Caki2 (cell line): ENCODE measurements at places on chromosomes 2 and 18. TPM values are rescaled to one million over a fixed set of nuclear protein-coding genes. Genes with fewer than 3 reads are reported as not detected.

- DNase-seq = no peak
Measured at GRCh38 chr2:39665811-39666490, at the start of gene TMEM178A. TMEM178A (plus strand) TSS chr2:39665917; CDS start chr2:39665975, 58 bp downstream.

DNA sequence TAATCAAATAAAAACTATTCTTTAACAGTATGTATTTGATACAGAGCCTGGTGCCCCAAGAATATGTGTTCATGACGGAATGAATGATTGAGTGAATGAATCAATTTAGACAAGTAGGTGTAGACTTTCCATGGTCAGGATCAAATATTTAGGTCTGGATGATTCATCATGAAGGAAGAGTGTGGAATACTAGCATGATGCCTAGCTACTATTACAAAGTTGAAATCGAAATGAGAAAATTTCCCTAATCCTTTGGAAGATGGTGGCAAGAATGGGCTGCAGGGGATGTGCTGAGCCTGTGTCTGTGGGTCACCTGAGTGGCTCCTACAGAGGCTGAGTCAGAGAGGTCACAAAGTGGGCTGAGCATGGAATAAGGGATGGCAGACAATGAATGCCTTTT, 3.1 kb upstream of the MALT1 start:
- peak; percentile 14 for DNase-seq

- no peak for DNase-seq
Measured at GRCh38 chr2:233446606-233447305, 92.5 kb downstream of the DGKD start.

GRCh38 chr2:136055929-136056688, 61.8 kb downstream of the CXCR4 start:
- DNase-seq = no peak

- no peak for DNase-seq
Measured at GRCh38 chr18:26088487-26088886, 1.9 kb downstream of the SS18 start.

- DNase-seq = no peak
Measured at GRCh38 chr2:240782221-240782885, 37.7 kb downstream of the KIF1A start.

- no peak for DNase-seq
Measured at GRCh38 chr2:102803041-102803896, 41.4 kb downstream of the TMEM182 start.

- no peak for DNase-seq
Measured at GRCh38 chr2:39697454-39697853, 31.7 kb downstream of the TMEM178A start.

DNA sequence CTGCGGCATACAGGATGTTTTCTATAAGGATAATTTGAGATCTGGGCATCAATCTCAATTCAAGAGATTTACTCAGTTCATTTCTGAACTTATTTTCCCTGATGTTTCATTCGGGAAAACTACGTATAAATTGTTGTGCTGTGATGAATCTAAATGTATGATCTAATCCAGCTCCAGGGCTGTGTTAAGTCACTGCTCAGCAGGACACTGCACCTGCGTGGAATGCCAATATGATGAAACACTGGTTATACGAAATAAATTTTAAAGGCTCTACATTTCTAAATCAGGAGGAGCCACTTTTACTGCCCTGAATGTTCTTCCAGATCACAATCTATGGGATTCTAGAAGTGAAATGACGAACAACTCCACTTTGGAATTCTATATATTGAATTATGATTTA, 259.0 kb downstream of the HNMT start:
- DNase-seq = no peak

DNA sequence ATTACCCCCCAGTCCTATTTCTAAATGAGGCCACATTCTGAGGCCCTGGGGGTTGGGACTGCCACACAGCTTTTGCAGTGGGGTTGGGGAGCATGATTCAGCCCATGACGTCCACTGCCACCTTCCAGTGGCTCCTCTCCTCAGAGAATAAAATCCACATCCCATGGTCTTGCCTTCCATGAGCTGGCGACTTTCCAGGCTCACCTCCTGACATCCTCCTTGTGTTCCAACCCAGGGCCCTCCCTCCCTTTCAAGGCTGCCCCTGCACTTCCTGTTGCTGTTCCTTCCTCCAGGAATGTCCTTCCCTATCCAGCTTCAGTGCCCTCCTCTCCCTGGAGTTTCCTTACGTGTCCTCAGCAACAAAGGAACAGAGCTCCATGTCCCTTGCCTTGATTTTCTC, 187.3 kb upstream of the ID2 start:
- DNase-seq = peak; percentile 66

- no peak for DNase-seq
Measured at GRCh38 chr2:85737961-85738360, 15.8 kb upstream of the ATOH8 start.

DNA sequence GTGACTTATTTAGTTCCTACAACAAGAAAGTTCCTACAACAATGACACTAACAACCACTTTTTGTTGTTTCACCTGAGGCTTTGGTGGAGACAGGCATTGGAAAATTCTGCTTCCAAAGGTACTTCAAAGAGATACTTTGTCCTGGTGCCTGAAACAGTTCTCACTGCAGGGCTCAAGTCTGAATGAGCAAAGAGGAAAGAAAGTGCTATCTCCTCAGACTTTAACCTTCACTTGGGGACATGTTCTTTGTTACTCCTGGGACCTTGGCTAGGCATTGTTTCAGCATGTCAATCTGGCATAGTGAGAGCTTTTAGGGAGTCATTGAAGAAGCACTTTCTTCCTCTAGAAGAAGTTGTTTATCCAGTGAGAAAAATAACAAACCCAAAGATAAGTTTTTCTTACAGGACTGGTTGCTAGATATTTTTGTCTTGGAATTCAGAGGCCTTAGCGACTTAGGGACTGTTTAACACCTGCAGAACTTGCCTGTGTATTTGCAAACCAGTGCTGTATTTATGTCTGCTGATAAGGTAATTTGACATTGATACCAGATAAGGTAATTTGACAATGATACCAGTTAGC, 12.2 kb downstream of the MDH1 start:
- no peak for DNase-seq

DNA sequence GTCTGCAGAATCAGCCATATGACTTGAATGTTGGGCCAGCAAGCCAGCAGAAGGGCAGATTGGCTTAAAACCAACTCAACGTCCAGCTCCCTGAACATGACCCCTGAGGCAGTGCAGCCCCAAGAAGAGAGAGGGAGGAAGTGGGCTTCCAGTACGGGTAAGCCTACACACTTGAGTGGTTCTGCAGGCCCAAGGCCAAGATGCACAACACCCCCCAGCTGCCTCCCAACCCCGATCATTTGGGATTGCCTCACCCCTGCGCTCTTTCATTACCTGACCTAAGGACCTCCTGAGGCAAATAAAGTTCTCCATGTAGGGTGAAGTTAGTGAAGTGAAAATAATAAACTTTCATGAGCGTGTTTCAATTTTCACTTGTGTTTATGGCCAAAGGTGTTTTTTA, 536.0 kb downstream of the TNS1 start:
- DNase-seq = no peak

LCT gene
- total RNA-seq = not detected in 2 replicates

CTLA4 gene
- total RNA-seq = not detected in 2 replicates

CCDC74A gene
- total RNA-seq = 57.2 and 58.7 TPM in 2 replicates

SS18 gene
- 39.4 and 49.7 TPM in 2 replicates for total RNA-seq

DNAJC27 gene
- total RNA-seq = 1.1 and 5.2 TPM in 2 replicates

TRABD2A gene
- total RNA-seq = 0.34 and 2.6 TPM in 2 replicates

AGBL5 gene
- total RNA-seq = 41.8 and 54.5 TPM in 2 replicates

SLC9A4 gene
- not detected in 2 replicates for total RNA-seq

CNTNAP5 gene
- total RNA-seq = not detected in 2 replicates

SP5 gene
- 0.26 and 1.8 TPM in 2 replicates for total RNA-seq

RAB6C gene
- not detected in 2 replicates for total RNA-seq
